ENCODE measurements at places on chromosomes 6 and 20.

- no peak for DNase-seq
These were observed 6.8 kb downstream of the PMEPA1 start for GRCh38 chr20:57703013-57703412.

DNA sequence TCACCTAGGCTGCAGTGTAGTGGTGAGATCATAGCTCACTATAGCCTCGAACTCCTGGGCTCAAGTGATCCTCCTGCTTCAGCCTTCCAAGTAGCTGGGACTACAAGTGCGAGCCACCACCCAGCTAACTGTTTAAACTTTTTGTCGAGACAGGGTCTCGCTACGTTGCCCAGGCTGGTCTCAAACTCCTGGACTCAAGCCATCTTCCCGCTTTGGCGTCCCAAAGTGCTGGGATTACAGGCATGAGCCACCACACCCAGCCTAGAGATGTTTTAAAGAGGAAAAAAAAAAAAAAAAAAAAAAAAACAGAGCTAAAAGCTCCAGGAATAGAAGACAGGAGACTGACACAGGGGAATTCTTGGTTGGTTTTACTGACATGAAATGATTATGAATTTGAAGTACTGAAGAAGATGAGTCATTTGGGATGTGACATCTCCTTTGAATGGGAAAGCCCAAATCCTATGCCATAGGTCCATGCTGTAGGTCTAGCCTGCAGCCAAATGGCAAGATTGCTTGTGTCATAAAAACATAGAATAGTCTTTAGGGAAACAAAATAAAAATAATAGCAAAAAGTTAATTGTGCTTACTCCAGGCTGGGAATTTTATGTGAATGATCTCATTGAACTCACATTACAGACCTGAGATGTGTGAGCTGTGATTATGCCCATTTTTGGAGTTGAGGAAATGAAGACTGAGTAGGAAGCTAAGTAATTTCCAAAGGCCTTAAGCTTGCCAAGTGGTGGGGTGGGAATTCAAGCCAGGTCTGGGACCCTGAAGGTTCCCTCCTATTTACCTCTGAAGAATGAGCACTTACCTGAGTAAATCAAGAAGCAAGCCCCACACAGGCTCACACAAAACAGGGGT is 24.3 kb upstream of the NHSL1 start:
- no peak for DNase-seq

GRCh38 chr20:41395667-41396664 is 29.3 kb upstream of the EMILIN3 start:
- no peak for DNase-seq

DNA sequence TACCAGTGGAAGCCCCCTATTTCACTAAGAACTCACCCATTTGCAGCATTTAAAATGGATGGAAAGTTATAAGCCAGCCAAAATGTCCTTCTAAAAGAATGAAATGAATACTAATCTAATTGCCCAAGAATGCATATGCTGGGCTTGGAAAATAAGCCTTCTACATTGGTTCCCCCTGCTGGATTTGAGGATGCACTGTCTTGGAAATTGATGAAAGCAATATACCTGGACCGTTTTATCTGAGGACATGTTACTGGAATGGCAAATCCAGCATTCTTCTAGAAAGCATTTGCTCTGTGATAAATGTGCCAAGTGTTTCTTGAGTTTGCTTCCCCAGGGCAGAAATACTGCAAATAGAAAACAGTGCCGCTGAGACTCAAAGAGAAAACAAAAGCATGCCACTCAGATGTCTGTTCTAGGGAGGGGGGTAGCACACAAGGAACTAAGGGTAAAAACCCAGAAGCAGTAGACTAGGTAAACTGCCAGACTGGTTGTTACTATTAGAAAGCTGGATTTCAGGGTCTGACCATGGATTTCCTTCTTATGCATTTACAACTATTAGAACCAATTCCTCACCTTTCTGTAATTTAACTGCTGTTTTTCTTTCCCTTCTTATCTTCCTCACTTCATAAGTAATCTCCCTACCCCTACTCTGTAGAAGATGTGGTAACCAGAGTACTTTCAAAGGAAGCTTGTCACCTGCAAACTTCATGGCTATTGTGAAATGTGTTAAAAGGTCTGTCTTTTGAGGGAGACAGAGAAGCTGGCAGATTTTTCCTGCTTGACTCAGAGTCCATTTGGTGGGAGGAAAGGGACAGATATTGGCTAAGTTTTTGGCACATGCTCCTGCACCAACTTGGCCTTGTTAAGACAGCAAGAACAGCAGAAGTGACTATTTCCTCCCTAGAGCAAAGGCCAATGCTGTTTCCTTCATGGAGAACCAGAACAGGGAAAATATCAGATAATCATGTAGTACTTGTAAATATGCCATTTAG is 642.6 kb downstream of the KIF16B start:
- DNase-seq = no peak

DNA sequence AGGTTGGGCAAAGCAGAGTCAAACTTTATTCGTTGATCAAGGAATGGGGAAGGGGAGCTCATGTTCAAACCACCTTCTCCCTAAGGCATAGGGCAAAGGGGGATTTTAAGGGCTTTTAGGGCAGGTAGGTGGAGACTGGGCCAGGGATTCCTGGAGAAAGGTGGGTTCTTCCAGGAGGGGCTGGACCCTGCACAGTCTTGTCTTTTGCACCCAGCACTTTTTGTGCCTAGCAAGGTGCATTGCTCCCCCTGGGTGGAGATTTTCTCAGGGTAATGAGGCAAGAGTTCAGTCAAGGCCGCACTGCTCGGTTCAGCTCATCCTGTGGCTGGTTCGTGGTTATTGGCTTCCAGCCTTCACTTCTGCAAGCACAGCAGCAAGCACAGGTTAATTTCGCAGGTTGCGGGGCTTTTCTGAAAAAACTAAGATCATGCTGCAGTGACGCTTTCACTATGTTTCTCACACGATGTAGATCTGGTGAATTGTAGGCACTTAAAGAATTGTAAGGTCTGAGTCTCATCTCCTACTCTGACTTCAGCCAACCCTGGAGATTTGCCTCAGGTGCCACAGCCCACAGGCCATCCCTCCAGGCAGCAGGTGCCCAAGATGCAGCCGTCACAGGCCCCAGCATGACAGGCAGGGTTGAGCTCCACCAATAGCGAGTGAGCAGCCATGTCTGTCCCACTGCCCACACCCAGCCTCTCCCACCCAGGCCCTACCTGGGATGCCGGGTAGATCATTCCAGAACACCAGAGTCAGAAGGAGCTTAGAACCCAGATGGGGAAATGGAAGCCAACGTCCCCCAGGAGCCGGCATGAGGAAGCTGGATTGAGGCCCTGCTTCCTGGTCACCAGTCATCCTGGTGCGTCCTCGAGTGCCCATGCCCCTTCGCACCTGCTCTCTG is 37.1 kb downstream of the SUN5 start:
- peak; percentile 62 for DNase-seq

GRCh38 chr6:126086560-126086959 is 100.2 kb downstream of the TRMT11 start:
- DNase-seq = no peak

DNA sequence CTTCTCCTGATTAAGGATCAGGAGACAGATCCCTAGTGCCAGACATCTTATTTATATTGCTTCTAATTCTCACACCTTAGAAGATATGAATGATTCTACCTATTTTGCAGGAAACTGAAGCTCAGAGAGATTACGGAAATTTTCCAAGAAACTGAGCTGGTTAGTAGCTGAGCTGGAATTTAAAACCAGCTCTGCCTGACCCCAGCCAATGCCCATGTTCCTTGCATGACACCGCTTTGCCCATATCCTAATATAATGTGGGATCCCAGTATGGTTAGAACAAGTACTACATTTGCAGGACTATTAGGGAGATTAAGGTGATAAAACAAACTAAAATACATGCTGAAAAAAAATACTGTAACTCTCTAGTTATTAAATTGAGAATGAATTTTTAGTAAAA is 1.9 kb downstream of the TMEM30A start:
- DNase-seq = no peak

DNA sequence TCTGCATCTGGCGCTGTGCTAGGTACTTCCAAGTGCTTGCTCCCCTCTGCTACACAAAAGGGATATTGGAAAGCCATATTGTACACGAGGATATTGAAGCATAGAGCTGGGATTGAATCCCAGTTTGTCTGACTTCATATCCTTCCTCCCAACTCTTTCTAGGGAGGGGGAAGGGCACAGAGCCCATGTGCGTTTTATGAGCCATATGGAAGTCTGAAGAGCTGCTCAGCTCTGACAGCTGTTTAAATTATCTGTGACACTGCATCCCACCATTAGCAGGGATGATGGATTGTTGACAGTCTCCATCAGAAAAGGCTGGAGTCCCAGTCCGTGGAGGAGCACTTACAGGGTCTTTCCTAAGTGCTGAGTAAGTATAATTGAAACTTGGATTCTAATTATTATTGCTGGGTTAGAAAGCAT is 18.4 kb downstream of the TIAM2 start:
- no peak for DNase-seq

GRCh38 chr6:110528101-110528929 is 51.9 kb upstream of the SLC22A16 start:
- peak; percentile 69 for DNase-seq

GRCh38 chr6:169960886-169961611 is 209.6 kb downstream of the ERMARD start:
- DNase-seq = no peak

DNA sequence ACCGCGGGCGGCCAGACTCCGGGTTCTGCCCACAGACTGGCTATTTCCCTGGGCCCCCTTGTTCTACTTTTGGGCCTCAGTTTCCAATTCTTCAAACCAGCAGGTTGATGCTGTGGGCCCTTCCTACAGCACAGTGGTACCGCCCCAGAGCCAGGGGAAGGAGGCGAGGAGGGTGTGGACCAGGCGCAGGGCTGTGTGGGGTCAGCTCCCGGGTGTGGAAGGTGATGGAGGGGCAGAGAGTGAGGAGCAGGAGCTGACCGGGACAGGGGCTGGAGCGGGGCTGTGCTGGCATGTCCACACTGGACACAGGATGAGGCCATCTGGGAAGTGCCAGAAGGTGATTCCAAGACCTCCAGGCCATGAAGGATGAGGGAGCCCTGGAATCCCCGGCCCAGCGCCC is 35.2 kb upstream of the CHRNA4 start:
- DNase-seq = no peak

- DNase-seq = peak; percentile 11
These were observed at the start of gene DOK5 for GRCh38 chr20:54475334-54476168. Gene DOK5, plus strand, starts transcription at chr20:54475593. Its CDS starts 354 bp downstream, at chr20:54475947.

DNA sequence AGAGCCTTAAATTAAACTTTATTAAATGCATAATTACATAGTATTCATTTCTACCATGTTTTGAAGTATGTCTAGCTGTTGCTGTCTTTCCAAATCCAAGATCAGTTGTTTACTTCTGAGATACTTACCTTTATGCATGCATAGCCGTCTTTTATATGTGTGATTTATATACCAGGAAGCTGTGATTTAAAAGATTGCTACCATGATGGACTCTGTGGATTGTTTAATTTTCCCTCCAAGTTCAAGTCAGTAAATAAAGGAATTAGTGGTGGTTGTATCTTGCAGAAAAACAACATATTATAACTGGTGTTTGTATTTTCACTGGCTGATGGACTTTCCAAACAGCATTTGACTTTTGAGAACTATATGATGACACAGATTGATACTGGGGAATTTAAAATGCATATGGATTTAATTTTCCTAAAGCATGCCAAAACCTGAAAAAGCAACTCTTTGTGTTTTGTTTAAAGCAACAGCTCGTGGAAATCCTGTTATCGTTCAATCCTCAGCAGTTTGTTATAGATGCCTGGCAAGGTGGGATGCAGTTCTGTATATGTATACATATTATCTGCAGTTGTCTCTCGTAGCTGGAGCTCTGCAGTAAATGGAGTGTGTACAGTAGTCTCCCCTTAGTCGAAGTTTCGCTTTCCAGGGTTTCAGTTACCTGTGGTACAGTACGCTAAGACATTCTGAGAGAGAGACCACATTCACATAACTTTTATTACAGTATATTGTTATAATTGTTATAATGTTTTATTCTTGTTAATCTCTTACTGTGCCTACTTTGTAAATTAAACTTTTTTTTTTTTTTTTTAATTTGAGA is 77.1 kb downstream of the CBFA2T2 start:
- no peak for DNase-seq

- DNase-seq = no peak
These were observed 53.2 kb downstream of the PHACTR3 start for GRCh38 chr20:59657459-59658046.

DNA sequence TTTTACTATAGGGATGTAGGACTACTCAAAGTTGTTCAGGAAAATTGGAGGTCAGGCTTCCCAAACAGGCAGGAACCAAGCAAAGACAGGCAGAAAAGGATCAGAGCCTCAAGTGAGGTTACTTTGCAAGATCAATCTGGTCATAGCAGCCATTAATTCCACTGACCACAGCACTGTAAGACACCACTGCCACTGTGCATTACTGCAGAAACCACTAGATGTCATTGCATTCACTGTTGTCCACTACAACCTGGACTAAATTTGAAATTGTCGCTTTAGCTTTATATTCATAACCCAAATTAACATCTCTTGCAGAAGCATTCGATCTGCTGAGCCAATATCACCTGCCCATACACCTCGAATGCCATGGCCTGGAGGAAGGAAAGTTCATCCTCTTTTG is 126.9 kb upstream of the UFL1 start:
- DNase-seq = no peak

- no peak for DNase-seq
These were observed 10.9 kb upstream of the MYB start for GRCh38 chr6:135170238-135170637.

DNA sequence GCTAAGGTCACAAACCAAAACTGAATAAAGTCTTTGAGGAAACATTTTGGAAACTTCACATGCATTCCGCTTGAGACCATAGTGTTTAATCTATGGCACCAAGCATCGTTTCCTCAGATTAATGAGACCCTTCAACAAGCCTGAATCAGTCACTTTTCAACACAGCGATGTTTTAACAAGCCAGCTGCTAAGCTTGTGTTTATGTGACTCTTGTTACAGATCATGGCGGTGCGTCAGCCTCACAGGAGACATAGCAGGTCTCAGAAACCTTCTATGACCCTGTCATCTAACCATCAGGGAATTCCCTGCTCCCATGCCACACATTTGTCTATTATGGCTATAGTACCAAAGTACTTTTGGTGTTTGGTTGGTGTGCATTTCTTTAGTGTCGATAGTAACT is 57.2 kb downstream of the MTFR2 start:
- no peak for DNase-seq

DNA sequence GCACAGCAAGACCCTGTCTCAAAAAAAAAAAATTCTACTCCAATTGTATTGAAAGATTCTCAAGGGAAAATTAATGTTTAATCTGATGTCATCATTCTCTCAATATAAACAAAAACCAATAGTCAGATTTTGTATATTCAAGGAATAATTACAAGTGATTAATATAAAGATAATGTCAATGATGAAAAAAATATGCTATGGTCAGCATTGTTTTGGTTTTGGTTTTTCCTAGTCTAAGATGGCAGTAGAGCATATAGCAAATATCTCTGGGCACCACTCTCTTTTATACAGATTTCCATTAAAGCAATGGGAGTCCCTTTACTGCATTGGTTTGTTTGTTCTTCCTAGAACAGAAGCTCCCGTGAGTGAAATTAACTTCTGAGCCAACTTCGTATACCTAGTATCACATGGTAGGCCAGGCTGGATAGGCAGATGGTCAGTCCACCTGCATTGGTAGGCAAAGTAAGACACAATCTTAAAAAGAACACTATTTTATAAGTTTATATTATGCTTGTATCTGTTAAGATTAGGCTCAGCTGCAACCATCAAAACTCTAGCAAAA is 523.8 kb upstream of the JARID2 start:
- no peak for DNase-seq

- DNase-seq = no peak
These were observed 84.2 kb downstream of the HUS1B start for GRCh38 chr6:572596-573265.
